ENCODE measurements at places on chromosomes 1 and 21. TPM values are rescaled to one million over a fixed set of nuclear protein-coding genes. Genes with fewer than 3 reads are reported as not detected.

ARHGEF16 gene
- total RNA-seq: 1.8 TPM

LCE3D gene
- not detected for total RNA-seq

DNA sequence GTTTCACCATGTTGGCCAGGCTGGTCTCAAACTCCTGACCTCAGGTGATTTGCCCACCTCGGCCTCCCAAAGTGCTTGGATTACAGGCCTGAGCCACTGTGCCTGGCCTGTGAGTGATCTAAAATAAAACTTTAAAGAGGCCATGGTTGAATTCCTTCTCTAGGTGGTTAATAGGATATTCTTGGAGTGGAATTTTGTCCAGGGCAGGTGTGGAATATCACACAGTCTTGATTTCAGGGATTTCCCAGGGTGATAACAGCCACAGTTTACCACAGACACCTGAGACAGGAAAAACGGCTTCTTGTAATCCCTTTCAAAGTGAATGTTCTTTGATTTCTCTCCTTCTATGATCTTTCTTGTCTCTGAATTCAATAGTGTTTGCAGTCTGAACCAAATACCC is 32.1 kb upstream of the C1orf21 start:
- DNase-seq: no peak

IL24 gene
- total RNA-seq: 65.1 TPM

- DNase-seq: no peak
Measured at GRCh38 chr1:41340655-41341364, 20.4 kb upstream of the FOXO6 start.

HSD3B2 gene
- not detected for total RNA-seq

DNA sequence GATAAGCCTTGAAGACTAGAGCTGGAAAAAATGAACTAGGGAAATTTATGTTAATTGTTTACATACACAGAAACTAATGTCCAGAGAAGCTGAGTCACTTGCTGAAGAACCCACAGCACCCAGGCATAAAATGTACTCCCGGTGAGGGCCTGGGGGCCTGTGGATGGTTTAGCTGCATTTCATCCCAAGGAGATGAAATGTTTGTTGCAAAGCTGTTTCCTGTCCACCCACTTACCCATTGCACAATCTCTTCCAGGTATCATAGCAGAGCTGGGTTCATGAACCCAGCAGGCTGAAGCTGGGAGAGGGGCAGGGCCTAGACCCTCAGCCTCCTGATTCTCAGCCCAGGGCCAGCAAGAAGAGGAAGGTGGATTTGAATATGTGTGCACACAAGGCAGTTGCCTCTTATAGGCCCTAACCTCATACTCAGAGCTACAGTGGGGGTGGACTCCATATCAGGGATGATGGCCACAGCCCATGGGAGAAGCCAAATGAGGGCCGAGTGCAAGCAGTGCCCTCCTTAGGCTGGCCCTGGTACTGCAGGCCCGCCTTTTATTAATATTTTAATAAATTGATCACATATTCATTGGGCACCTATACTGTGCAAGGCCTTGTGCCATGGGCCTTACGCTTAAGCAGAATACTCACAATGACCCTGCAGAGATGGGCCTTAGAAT is 110.8 kb downstream of the LACTBL1 start:
- DNase-seq: no peak

RNU1-3 gene
- total RNA-seq: under 0.01 TPM
